ENCODE measurements at places on chromosomes 2 and 18.

DNA sequence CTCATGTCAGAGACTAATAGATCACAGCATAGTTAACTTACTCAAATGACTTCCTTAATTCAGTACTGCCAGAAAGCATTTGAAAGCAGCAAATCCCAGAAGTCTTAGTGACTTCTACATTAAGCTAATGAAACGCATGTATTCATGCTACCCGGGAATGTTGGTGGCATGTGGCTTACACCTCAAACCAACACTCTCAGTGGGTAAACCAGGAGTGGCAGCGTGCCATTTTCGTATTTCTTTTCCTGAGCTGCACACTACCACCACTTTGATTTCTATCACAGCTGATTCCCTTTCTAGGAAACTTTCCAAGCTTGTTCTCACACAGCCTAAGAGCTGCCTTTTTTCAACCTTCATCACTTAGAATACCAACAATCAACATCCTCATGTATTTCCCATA lies 646.6 kb downstream of the NRXN1 start:
- no peak for DNase-seq

DNA sequence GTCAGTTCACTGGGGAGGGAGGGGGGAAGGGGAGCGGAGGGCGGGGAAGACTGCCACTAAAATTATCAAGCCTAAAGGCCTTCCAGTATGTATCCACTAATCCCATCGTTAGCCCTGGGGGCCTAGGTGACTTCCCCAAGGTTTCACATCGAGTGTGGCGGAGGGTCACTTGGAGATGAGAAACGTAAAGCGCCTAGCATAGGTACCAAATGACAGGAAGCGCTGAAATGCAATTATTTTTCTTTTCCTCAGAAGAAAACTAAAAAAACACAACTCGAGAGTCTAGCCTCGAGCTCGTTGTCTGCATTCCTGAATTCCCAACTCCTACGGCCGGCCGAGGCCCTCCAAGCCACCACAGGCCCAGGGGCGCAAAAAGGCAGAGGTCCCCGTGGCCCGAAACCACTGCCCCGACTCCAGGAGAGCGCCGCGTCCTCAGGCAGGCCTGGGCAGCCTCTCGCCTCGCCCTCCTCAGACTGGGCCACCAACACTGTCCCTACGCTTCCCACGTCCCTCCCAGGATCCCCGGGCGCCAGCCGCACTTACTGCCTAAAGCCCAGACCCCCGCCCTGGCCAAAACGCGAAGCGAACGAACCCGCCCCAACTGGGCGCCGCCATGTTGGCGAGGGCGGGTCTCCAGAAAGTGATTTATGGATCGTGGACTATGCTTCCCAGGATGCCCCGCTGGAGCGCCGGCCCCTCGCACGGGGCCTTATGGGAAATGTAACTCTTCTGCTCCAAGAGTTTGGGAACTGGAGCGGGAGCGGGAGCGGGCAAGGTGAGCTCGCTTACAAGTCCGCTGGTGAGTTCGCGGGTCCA lies at the start of gene USP40:
Gene USP40, minus strand, starts transcription at position 642 of the 816 bp plus-strand sequence. CDS start 1,228 bp downstream, outside the sequence.
- DNase-seq = peak; percentile 50

DNA sequence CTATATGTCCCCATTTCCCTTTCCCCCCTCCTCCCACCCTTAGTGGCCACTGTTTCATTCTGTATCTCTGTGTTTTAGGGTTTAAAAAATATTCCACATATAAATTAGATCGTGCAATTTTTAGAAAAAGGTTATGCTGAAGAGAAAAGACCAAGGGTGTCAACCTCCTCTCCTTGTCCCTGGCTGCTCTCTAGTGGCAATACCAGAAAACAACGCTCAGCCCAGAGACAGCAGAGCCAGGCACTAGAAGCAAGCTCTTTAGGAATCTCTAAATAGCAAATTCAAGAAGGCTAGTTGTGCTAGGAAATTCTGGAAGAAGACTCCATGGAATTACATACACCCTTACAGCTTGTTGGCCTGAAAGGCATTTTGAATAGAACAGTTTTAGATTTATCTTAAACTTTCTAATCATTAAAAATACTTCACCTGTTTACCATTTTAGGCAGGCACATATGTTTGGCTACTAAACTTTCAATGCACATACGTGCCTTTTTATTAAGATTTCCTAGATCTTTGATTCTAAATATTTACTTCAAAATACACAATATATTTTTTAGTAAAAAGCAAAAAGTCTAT lies 35.1 kb upstream of the RASGRP3 start:
- DNase-seq = peak; percentile 6

- no peak for DNase-seq
These were observed 456.0 kb upstream of the DCC start for GRCh38 chr18:51884039-51884438.

GRCh38 chr2:57534358-57534757 lies 512.2 kb upstream of the VRK2 start:
- DNase-seq = no peak

DNA sequence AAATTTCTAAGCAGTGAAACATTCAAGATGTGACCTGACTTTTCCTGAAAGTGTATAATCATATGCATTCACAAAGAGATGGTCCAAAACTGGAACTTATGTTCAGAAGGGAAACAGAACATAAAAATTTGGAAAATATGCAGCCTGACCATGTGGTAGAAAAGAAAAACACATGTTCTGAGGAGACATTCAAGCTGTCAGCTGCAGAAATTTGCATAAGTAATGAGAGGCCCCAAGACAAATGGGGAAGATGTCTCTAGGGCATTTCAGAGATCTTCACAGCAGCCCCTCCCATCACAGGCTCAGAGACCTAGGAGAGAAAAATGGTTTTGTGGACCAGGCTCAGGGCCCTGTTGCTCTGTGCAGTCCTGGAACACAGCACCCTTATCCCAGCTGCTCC lies 123.8 kb downstream of the RPIA start:
- no peak for DNase-seq

DNA sequence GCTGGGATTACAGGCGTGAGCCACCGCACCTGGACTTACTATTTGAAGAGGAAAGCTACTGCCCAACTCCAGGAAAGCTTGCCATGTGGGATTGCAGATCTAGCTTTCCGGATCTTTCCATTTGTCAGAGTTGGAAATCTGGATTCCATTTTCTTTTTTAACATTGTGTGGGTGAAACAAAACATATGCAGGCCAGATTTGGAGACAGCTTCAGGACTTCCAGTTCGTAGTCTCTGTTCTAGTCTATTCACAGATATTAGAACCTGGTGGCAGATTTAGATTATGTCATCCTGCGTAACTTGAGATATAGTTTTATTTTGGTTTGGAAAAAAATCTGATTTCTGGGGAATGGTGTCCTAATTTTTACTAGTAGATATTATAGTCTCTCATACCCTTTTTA lies 70.5 kb downstream of the ZNF236 start:
- DNase-seq = no peak

- DNase-seq = no peak
These were observed 68.0 kb downstream of the MAPK4 start for GRCh38 chr18:50627594-50628532.

DNA sequence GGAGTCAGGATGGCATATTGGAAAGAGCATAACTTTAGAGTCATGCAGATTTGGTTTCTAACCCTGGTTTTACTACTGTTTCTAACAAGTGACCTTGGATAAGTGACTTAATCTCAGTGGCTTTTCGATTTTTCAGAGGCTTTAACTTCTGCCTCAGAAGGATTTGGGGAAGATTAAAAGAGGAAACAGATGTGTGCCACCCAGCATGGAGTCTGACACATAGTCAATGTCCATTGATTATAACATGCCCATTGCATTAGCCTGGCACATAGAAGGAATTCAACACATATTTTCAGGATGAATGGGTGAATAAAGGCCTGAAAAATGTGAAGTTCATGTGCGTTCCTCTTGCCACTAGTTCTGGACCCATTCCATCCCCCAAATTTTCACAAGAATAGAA lies 438.2 kb downstream of the EPHA4 start:
- no peak for DNase-seq

DNA sequence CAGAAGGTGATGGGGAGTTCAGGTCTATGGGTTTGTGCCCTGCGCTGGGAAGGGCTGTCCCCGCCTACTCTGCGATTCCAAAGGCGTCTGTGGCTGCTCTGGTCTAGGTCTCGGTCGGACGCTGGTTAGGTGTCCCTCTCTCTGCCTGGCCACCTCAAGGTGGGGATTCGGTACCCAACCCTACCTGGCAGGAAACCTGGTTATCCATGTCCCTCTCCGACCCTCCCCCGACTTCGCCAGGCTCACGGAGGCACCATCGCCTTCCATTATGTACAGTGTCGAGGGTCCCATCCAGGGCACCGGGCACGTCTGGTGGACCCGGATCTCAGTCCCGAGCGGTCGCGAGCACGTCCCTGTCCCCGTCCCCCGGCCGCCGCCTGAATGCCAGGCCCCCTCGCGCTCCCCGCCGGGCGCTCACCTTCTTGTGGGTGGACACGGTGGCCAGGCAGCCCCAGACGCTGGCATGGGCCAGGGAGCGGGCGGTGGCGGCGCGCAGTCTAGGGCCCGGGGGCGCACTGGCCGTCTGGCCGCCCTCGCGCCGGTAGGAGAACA lies 628 bp downstream of the CREG2 start:
- DNase-seq = no peak

DNA sequence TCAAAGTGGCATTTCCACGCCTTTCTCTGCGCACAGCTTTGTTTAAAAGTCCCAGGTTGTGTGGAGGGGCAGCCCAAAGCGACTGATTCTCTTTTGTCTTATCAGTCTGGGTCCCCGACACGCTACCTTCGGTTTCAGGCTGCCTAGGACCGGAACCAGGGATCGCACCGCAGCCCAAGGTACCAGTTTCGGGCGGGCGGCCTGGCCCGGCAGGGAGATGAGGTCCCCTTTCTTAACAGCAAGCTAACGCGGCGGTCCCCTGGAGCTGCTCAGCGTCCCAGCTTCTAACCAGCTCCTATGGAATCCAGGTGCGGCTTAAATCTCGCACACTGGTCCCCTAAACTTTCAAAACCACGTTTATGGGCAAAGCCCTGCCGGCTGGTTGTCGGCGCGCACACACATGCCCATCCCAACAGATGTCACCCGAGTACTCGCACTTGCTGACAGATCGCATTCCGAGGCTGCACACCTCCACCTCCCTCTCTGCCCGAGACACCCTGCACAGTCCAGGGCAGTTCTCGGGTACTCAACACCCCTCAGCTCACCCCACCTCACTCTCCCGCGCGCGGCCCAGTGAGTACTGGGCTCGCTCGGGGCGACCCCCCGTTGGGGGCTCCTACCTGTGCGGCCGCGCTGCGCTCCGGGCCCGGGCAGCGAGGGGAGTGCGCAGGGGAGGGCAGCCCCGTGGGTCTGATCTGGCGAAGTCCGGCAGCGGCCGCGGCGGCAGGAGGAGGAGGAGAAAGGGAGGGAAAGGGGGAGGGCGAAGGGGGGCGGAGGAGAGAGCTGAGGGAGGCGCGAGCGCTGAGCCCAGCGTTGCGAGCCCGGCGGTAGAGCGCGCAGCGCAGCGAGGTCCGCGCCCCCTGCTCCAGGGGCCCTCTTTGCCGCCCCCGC lies at the start of gene EFEMP1:
Gene EFEMP1, minus strand, starts transcription at position 692 of the 891 bp plus-strand sequence. CDS start 1,342 bp downstream, outside the sequence.
- DNase-seq = no peak

- DNase-seq = no peak
These were observed 6.3 kb downstream of the KHK start for GRCh38 chr2:27092696-27093429.

DNA sequence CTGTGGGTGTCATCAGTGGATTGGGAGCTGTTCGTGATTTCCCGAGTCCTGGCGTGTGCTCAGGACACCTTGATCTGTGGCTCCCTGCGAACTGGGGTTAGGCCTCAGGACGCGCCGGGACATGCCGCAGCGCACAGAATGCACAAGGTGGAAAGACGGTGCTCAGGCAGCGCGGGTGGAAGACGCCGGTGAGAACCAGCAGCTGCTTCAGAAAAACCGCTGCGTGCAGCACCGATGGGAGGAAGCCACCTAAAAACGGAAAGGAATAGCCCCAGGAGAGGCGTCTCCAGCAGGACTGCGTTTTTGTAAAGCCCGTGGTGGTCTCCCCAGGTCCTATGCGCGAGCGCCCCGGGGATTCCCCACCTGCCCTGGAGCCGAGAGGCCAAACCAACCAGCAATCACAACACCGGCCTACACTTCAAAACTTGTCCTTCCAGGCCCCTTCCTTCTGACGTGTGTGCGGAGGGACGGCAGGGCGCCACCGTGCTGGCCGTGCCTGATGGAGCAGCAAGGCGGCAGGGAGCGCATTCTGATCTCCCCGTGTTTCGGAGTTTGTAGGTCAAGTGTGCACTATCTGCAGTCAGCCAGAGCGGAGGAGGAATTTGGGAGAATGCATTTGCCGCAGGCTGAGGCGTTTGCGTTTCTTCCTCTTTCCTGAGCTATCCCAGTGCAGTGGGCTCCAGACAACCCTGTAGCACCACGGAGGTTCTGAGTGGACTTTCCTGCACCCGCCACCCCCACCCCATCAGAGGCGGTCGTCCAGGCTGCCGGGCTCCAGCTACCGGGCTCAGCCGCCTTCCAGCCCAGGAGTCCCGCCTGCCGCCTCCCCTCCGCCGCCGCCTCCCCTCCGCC lies 32.2 kb downstream of the RTP5 start:
- no peak for DNase-seq

GRCh38 chr2:11683966-11684365 lies 14.0 kb upstream of the NTSR2 start:
- DNase-seq = no peak

- DNase-seq = no peak
These were observed 112.0 kb upstream of the THOC1 start for GRCh38 chr18:379681-380330.

DNA sequence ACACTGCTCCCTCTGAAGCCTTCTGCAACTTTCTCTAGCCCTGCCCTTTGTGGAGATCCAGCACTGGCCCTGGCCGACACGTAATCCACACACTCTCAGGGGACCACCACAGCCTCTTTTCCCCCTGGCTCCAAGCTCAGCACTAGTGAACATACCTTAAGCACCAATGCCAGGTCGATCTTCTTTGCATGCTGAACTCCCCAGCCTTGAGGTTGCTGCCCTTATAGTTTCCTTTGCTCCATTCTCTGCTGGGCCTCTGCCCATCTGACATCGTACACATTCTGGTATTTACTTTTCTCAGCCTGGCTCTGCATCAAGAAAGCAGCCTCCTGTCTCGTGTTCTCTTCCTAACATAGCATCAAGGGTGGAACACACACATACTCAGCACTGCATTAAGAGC lies 361.5 kb downstream of the LPIN1 start:
- DNase-seq = no peak

GRCh38 chr2:241443486-241444223 lies 64.7 kb downstream of the STK25 start:
- DNase-seq = peak; percentile 90

GRCh38 chr2:100791936-100792308 lies 28.0 kb upstream of the NPAS2 start:
- no peak for DNase-seq

- DNase-seq = no peak
These were observed 10.6 kb upstream of the SNTG2 start for GRCh38 chr2:939936-940601.

DNA sequence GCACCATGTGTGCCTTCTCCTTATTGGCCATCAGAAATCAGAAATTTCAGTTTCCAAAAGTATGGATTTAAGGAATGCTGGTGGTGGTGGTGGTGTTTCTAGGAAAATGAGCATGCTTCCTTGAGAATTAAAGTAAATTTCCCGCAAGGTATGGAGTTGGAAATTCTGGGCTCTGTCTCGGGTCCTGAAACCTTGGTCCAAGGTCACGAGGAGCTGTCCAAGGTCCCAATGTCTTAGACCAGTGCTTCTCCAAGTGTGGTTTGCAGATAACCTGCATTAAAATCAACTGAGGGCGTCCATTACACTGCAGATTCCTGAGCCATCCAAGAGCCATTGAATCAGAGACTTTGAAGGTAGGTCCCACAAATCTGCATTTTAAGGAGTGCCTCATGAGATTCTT lies 210.9 kb upstream of the PKDCC start:
- peak; percentile 31 for DNase-seq

GRCh38 chr2:233706720-233707119 lies 6.0 kb upstream of the UGT1A5 start:
- no peak for DNase-seq

GRCh38 chr2:236282406-236282805 lies 18.2 kb upstream of the ASB18 start:
- no peak for DNase-seq
